CD4-positive, alpha-beta T cell treated with Interleukin-21 for 1 hour (primary cell): ENCODE measurements at places on chromosomes 3 and 15.

DNA sequence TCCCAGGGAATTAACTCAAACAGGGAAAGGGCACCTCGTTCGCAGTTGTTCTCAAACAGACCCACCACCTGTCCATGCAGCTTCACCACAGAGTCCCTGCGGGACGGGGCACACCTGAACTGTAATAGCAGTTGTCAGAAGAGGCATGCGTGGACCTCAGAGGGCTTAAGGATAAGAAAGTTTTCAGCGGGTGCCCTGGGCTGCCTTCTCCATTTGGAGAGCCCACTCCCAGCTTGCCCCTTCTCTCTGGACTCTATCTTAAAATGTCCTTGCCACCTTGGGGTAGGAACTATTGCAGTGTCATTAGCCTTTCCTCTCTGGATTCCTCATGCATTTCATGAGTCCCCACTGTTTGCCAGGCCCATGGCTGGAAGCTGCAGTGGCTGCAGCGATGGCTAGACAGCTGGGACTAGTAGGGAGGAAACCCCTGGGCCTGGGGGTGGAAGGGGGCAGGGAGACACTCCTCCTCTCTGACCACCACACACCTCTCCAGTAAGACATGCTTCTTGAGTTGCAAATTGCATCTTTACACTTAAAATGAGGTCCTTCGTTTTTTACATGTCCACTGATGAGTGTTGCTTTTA is 33.5 kb downstream of the PDIA5 start:
- no peak for DNase-seq

- DNase-seq: no peak
Measured at GRCh38 chr3:41173926-41174885, 25.1 kb upstream of the CTNNB1 start.

DNA sequence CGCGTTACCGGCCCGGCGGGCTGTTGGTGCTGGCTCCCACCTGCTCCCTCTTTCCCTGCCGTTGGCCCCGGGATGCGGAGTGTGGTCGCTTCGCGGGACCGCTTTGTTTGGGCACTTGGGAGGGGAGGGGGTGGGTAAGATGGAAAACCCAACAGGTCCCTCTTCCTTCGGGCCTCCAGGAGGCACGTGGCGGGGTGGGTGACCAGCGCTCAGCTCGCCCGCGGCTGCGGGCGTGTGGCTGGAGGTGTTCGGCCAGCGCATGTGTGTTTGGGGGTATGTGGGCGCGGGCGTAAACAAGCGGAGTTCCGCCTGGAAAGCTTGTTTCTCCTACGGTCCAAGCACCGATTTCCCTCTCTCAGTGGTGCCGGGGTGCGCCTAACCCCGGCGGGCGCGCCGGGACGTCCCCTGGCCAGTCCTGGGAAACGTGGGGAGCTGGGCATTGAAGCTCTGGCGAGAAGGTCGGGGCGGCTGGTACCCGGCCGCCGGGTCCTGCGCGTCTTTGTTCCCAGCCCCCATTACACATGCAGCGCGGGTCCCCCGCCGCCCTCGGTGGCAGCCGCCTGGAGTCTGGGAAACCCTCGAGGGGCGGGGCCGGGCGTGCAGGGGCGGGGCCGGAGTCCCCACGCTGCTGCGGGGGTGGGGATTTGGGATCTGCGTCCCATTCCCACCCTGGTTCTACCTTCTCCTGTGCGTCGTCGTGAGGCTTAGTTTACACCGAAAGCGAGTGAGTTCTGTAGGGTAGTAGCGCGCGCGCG is 1.4 kb downstream of the ACVR2B start:
- peak; percentile 39 for DNase-seq

- DNase-seq: no peak
Measured at GRCh38 chr3:53346514-53346913, 829 bp downstream of the DCP1A start.

DNA sequence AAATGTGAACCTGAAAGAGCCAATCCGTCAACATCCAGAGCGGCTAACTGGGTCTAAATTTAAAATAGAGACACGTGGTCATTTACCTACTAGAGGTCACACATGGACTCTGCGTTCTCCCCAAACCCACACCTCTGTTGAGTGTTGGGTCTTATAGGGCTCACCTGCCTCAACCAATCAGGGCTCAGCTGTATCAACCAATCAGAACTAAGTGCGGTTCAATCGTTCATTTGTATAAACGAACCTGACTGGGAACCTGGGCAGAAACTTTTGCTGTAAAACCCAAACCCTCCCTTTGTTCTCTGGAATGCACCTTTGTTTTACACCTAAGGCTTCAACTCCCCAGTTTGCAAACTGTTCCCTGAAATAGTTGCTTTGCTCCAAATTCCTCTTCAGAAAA is 8.9 kb downstream of the DNAAF4 start:
- no peak for DNase-seq

GRCh38 chr3:66993082-66993481 is 5.0 kb upstream of the KBTBD8 start:
- no peak for DNase-seq
